ENCODE measurements at places on chromosomes 2 and 18.

- no peak for DNase-seq
Measured at GRCh38 chr18:22427822-22428549, 10.3 kb upstream of the CTAGE1 start.

- DNase-seq, result no peak
Measured at GRCh38 chr2:134195341-134195740, 58.5 kb upstream of the MGAT5 start.

DNA sequence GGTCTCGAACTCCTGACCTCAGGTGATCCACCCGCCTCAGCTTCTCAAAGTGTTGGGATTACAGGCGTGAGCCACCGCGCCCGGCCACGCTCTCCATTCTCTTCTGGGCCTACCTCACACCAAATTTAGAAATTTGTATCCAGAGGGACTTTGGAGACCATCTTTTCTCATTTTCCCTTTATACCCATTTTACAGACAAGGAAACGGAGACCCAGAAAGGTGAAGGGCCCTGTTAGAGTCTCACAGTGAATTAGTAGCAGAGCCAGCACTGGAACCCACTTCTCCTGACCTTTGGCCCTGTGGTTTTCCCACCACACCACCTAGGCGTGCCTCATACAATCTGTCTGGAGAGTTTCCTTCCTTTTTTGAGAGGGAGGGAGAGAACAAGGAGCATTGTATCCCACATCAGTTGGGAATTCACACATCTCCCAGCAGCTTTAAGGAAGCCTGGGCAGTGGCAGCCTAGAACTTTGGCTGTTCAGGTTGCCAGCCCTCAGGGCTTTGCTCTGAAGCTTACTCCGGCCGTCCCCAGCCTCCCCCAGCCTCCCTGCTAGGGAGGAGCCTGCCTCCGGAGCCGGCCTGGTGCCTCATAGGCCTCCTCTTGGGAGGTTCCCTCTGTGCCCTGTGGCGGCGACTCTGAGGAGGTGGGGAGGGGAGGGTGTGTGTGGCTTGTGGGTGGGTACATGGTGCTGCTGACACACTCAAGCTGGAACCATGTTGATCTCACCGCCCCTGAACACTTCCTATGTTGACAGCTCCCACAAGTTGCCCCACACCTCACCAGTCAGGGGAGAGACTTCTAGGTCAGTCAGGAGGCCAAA is 13.8 kb downstream of the FOSL2 start:
- peak; percentile 32 for DNase-seq

DNA sequence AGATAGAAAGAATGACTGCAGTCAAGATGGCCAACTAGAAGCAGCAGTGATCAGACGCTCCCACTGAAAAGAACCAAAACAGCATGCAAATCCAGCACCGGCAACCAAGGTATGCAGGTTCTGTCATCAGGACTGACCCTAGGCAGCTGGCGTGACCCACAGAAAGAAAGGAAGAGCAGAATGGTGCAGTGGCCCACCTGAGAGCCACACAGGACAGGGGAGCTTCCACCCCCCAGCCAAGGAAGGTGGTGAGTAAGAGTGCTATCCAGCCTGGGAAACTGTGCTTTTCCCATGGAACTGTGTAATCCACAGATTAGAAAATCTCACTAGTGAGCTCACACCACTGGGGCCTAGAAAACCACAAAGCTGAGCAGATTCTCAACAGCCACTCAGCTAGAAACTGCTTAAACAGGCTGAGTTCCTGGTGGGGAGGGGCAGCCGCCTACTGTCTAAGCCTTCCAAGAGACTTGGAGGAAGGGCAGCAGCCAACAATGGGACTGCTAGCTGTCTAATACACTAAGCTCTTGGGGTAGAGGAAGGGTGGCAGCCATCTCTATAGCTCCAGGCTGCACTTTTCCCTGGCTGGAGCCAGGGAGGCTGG is 127.9 kb downstream of the EVA1A start:
- no peak for DNase-seq

GRCh38 chr2:34121076-34121475 is 522.0 kb upstream of the FAM98A start:
- DNase-seq, result no peak

- DNase-seq, result no peak
Measured at GRCh38 chr2:14350856-14351255, 281.7 kb upstream of the LRATD1 start.

DNA sequence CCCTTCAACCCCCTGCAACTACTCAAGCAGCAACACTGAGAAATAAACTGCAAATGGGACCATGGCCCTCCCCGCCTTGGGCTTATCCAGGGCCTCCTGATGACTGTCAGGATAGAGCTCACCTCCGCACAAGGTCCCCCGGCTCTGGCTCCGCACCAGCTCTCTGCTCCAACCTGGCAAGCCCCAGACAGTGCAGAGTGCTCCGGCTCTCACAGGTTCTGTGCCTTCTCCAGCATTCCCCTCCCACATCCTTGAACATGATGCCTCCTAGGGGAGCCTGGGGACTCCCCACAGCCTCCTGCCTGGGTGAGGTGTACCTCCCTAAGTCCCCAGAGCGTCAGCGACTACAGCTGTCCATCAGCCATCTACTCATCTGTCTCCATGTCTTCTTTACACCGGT is 26.7 kb upstream of the NPAS2 start:
- DNase-seq, result no peak

DNA sequence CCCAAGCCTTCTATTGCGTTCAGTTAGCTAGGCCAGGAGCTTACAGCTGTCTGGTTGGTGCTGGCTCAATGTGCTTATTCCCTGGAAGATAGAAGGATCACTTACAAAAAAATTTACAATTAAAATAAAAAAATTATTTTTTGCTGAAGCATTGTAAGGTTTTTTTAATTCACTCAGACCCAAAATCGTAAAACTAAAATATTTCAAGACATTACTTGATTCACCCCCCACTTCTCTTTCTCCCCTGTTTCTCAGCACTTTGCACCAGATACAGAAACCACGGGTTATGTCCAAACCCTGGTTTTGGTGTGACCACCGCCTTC is 911 bp upstream of the PTPRM start:
- no peak for DNase-seq
